ENCODE measurements at places on chromosomes 7 and 10.

DNA sequence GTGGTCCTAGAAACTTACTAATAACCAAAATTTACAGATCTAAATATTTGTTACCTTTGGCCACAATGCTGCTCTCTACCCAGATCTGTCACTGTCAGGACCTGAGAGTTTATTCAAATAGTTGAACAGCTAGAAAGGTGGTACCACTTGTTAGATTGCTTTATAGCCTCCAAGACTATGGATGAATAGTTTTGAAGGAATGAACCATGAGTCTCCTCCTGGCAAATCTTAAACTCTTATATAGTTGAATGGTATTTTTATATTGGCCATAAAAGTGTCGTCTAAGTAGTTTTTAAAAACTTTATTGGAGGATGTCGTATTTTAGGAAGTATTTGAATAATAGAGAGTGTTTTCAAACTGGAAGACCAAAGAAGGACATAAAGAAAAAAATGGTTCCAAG is 178.7 kb downstream of the AHR start:
- no peak for DNase-seq

GRCh38 chr10:52326382-52326781 is 12.3 kb downstream of the DKK1 start:
- DNase-seq, result no peak

DNA sequence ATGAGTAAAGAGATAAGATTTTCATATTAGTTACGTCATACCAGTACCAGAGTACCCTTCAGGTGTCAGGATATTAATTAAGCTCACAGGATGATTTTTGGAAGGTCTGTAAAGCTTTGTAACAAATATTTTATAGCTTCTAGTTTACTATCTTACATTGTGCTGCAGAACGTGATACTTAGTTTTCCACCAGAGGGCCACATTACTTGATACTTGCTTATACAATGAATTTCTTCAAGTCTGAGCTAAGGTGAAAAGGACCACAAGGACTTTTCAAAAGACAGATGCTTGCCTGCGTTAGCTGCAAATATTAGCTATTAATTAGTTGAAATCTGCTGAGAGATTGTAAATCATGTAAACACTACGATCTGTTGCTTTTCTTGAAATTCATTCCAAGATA is 12.2 kb downstream of the FOXP2 start:
- DNase-seq, result no peak

- DNase-seq, result peak; percentile 53
Observed at GRCh38 chr10:33155720-33156638, 178.5 kb downstream of the NRP1 start.

DNA sequence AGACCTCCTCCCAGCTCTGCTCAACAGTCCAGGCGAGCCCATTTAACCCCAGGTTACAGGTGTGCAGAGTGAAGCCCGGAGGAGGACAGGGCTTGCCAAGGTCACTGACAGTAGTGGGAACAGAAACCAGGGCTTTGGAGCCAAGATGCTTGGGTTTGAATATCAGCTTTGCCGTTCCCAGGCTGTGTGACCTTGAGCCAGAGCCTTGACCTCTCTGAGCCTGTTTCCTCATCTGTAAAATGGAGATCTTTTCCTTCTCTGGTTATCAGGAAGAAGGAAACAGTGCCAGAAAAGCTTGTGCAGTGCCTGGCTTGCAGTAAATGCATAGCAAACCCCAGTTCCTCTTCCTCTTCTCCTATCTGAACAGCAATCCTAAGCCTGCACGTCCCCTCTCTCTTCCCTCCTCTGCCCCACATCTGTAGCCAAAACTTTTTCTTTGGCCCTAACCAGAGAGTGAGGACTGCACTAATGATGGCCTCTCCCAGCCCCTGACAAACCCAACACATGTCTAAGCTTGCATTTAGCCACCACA is 21.4 kb upstream of the MLXIPL start:
- DNase-seq, result no peak

GRCh38 chr10:14583252-14583651 is 191.4 kb downstream of the FAM107B start:
- peak; percentile 92 for DNase-seq

- no peak for DNase-seq
Observed at GRCh38 chr7:17456541-17456940, 158.1 kb downstream of the AHR start.

Data from activated naive CD4-positive, alpha-beta T cell treated with anti-CD3 and anti-CD28 coated beads, Interleukin-2, amount 10 ng/mL, durations not matched to agents 7 days and 5 days (primary cell).